ENCODE measurements at places on chromosomes 7 and 10.

DNA sequence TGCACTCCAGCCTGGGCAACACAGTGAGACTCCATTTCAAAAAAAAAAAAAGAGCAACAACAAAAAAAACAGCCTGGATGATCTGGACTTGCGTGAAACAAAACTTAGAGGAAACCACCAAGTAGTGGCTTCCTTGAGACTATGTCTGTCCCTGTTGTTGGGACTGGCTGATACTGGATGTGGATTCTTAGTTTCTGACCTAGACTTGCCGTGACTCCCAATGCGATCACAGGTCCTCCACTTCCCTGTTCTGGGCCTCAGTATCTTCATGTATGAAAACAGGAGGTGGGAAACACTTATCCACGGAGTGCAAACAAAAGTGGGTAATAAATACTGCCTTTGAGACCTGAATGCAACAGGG lies 125.7 kb downstream of the PRPF18 start:
- DNase-seq, result no peak

DNA sequence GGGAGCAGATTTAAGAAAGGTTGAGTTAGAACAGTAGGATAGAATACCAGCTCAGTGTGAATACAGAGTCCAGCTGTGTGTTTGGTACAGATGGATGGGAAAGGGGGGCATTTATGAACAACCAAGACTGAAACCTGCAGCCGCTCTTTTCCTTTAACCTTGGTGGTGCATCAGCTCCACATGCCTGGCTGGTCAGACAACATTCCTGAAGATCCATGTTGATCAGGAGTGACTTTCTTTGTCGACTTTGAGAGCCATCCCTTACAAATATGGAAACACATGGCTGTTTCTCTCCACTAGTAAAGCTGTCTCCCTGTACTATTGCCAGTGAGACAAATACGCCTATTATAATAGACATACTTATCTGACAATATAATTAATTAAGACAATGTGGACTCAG lies 476.5 kb upstream of the IGFBP3 start:
- no peak for DNase-seq

DNA sequence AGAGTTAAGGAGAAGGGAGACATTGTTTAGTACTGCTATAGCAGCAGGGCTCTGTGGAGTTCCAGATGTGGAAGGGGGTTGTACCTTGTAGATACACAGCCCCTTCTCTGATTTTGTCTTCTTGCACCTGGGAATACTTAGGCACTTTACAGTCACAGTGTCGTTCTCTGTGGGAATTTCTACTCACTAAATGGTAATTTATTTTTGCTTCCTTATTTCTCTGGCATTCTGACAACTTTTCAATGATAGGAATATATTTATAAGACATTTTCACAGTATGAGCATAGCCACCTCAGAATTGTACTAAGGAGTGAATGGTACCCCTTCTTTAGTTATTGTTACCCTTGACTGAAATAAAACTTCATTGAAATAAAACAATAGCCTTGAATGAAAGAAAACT lies 132.8 kb downstream of the SUGCT start:
- no peak for DNase-seq

GRCh38 chr7:51186531-51186930 lies 130.1 kb downstream of the COBL start:
- no peak for DNase-seq

DNA sequence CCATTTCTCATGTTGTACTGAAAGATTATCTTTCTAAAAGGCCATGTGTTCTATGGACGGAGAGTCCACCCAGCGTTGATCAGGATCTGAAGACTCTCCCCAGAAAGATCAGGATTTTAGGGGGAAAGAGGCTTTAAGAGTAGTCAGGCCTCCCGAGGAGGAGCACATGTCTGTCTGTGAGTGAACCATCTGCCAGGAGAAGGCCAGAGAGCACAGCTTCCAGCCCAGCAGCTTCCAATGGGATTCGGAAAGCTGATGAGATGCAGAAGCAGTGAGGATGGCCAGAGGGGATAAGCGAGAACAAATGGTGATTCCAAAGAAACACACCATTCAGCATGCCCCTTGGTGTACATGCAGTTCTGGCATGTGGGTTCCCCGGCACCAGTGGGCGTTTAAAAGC lies 88.5 kb upstream of the TCERG1L start:
- DNase-seq, result no peak

- peak; percentile 18 for DNase-seq
Observed at GRCh38 chr7:42167206-42167605, 69.8 kb downstream of the GLI3 start.

DNA sequence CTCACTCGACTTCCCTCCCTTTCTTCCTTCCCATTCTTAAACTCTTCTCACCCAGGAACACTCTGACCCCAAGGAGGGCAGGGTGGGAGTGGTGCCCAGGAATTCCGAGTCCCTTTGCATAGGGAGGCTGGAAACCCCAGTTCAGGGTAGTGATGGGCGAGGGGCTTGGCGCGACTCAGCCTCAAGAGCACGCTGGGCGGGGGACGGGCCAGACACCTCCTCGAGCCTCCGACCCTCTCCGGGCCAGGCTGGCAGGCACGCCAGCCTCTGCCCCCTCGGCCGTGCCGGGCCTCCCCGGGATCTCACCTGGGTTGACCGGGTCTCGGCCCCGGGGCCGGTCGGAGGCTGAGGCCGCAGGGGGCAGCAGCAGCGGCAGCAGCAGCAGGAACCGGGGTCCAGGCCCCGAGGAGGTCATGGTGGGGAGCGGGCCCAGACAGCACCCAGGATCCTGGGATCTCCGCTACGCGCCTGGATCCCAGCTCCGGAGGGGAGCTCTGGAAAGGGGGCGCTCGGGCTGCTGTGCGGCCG lies 457 bp downstream of the PLOD3 start:
- DNase-seq, result peak; percentile 14

DNA sequence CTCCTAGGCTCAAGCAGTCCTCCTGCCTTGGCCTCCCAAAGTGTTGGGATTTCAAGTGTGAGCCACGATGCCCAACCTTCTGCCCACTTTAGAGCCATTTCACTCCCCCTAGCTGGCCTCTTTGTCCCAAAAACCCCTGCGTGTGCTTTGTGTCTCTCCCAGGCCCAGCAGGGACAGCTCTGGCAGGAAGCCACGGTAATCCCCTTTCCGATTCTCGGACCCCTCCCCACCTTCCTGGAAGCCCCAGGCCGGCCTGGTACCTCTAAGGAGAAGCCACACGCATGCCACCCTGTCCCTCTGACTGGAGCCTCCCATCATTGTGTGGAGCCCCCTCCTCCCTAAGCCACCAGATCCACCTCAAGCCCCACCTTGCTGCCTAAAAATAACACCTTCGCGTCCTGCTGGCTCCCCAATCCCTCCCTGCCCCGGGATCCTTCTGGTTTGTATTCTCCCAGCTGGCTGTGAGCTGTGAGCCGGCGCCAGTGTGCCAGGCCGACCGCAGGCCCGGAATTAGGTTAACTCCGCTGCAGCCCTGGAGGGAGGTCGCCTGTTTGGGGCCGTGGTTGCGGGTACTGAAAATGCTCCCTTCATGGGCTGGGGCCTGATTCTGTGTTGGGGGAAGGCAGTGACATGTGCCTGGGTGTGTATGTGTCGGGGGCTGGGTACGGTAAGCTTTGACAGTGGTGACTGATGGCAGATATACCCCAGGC lies 16.4 kb upstream of the SRRM3 start:
- no peak for DNase-seq

DNA sequence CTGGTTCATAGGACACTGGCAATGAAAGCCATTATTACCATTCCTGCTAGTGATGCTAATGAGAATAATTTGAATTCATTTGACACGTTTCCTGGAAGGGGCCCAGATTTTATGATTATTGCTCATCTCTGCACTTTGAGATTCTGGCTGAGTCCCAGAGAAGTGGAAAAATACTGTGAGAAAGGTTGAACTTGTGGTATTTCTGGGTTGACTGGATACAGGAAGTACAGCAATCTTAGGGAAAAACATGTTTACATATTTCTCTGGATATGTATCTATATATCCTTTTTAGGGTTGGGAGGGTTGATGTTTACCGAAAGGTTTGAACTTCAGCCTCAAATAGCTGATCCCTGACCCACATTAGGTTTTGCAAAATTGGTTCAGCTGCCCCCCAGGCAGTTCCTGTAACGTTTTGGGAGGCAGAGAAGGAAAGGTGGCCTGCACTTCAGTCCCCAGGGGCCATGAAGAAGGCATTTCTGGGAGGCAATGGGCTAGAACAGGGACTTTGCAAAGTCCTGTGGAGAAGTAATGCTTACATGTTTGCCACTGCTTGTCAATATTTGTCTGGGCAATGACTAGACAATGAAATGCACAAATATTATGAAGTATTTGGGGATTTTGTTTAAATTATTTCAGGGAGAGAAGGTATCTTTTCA lies 253.7 kb upstream of the PITRM1 start:
- DNase-seq, result peak; percentile 72

- peak; percentile 28 for DNase-seq
Observed at GRCh38 chr10:120369856-120370276, 87.2 kb upstream of the PLPP4 start.

GRCh38 chr7:57327081-57327480 lies 122.9 kb upstream of the ZNF716 start:
- no peak for DNase-seq

DNA sequence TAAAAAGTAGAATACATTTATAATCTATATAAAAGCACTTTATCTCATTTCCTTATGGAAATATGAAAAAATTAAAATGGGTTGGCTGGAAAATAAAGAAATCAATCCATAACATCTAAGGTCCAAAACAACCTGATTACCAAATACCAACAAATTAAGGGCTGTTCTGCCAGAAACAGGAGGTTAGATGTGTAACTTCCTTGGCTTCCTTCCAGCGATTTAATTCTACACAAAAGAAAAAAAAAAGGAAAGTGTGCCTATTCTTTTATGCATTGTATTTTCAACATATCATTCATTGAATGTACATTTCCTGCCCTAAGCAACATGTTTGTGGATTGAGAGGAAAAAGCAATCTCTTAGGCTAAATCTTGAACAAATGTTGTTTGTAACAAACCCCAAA lies 36.2 kb upstream of the USP6NL start:
- no peak for DNase-seq

DNA sequence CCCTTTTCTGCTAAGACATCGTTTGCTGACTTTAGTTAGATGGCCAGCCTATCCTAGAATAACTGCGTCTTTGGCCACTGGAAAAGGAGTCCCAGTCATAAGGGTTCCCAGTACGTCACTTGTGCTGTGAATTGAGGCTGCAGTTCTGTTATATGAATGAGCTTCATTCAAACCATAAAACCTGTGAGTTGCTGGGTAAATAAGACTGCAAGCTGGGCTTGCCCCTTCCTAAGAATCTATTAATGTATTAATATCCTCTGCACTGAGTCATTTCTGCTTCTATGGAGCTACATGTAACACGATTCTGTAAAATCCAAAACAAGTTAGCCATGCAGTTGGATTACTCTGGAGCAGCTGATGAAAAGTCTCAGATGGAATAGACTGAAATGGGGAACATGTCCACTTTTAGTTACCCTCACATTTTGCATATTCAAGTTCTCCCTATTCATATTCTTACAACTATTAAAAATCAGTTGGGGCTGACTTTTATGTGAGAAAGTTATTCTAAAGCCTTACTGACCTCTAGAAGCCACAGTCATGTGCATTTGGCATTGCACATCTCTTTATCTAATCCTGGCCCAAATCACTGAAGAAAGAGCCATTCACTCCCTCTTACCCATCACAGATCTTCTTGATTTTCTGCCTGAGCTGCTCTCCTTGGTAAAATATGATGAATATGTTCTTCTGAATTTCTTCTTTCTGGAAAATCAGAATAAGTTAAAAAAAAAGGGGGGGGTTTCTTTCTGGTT lies 41.8 kb upstream of the TMEM213 start:
- peak; percentile 15 for DNase-seq

DNA sequence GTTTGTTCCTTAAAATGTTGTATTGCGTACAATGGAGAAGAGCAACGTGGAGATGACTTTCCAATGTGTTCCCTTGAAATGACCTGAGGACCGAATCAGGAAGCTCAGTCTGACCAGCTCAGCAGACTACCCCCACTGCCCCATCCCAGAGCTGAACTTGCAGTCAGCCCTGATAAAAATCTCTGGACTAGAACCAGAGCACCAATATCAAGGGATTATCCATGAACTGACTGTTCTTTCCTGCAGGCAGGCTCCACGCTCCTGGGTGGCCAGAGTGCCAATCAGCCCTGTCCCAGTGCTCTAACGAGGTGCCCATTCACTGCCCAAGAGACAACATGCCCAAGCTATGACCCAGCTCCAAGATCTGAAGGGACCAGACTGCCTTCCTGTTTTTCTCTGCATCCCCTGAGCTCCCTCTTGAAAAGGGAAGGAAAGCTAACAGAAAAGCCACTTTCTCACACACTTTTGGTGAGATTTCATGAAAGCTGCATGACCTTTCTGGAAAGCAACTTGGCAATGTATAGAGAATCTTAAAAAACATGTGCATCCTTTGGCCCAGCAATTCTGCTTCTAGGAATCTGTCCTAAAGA lies 130.2 kb downstream of the KCNMA1 start:
- peak; percentile 86 for DNase-seq

DNA sequence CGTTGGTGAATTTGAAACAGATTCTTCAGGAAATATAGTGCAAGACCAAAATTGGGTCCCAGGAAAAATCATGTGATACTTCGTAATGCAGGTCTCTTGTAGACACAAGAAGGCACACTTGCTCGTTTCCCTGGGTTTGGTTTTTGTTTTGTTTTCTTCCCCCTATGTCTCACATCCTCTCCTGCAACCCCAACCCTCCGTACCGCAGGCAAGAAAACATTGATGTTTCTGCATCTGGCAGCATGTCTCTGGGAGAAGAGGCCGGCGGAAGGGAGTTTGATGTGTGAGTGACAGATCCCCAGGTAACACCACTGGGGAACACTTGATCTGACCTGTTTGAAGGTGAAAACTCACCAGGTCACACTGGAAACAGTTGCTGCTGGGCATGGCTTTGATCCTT lies 718.5 kb downstream of the AUTS2 start:
- DNase-seq, result no peak

- DNase-seq, result peak; percentile 96
Observed at GRCh38 chr10:62250594-62251198, 17.9 kb downstream of the RTKN2 start.

GRCh38 chr10:46305079-46305818 lies 18.5 kb downstream of the ANTXRL start:
- DNase-seq, result no peak

DNA sequence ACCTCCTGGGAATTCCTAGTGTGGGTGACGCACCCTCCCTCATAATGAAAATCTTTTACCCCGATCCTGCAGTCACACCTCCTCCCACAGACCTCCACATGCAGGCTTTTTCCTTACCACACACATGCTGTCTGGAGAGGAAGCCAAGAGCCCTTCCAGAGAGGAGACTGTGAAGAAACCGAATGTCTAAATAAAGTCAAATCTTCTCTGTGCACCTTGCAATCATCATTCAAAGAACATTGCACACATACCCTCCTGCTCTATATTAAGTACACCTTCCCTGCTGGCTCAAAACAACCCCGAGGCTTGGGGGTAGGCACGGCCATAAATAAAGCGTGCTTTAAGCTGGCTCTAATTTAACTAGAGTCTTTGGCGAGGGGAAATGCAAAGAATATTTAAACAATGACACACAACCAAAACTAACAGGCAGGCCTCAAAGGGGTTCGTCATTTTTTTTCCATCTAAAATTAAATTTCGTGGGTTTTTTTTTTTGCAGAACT lies 34.9 kb downstream of the CALML3 start:
- DNase-seq, result no peak

- no peak for DNase-seq
Observed at GRCh38 chr7:30846378-30846777, 65.3 kb upstream of the AQP1 start.
